Smooth muscle cell of the brain vasculature (primary cell): ENCODE measurements at places on chromosomes 3 and 15.

DNA sequence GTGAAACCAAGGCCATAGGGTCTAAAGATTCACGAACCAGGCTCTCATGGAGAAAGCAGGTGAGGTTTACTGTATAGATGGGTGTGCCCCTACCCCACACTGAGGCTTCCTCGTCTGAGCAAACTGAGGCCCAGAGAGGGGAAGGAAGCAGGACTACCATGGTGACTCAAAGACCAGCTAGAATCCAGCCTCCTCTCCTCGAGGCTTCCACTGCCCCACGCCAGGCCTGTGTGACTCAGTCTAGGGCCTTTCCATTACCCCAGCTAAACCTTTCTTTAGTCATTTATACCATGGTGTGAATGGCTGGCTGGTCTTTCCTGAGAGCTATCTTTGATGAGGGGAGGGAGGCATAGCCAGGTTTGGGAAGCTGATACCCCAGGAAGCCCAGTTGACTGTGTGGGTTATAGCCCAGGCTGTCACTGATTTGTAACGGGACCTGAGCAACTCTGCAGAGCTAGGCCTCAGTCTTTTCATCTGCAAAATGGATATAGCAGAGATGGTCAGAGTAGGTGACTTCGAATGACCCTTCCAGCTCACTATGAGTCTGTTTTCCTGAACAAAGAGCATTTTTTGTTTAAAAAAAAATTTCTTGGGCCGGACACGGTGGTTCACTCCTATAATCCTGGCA is 3.0 kb upstream of the RHO start:
- no peak for DNase-seq

DNA sequence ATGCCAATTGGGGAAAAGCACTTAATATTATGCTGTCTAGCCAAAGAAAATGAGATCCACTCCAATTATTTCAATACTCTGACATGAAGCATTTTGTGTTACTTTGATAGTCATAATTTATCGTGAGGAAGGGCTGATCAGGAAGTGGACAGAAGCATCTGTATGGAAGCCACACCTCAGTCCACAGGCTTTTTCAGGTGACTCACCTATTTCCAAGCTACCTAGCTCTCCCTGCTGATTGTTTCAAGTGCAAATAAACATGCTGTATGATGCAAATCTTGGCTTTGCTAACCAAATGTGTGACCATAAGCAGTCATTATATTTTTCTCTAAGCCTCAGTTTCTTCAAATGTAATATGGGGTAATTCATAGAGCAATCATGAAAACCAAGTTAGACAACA is 30.8 kb upstream of the CPB1 start:
- DNase-seq = no peak

DNA sequence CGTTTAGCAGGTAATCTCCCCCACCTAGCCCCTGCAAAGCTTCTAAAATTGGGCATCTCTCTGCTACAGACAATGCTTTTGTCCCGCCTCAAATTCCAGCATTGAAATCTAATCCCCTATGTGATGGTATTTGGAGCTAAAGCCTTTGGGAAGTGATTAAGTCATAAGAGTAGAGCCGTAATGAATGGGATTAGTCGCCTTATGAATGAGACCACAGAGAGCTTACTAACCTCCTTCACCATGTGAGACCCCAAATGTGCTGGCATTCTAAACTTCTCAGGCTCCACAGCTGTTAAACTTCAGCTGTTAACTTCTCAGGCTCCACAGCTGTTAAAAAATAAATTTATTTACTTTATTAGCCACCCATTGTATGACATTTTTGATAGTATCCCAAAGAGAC is 374.2 kb upstream of the BCHE start:
- no peak for DNase-seq

DNA sequence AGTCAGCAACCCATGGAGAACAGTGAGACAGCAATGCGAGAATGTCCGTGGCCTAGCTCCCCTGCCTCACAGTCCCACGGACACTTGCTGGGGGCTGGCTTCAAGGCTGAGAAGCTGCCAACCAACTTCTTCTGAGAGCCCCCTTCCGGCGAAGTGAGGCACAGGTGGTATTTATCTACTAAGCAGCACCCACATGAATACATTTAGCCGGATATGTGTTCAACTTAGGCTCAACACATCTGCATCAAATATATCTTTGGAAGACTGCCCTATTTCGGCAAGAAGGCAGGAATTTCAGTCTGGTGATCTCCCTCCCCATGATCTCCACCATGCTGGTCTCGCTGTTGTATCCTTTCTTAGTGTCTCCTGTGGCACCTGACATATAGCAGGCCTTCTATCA is 340.9 kb upstream of the NR2E3 start:
- no peak for DNase-seq

DNA sequence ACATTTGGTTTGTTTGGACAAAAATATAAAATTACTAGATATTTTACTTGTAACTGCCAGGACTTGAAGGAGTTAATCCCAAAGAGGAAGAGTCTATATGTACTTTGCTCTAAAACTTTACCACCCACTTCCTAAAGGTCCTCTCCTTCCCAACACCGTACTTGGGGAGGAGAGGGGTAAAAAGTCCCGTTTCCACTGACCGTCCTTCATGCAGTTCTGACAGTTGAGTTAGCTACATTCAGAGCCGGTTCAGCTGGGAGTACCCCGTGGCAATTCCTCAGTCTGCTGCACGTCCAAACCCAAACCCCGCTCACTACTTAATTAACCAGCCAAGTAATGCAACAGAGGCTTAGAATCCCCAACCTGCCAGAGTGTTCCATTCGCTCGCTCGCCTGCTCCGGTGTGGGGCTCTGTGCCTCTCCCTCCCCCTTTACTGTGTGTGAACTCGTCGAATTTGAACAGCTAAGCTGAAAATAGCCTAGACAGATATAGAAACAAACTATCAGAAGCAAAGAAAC is 519.7 kb downstream of the FOXP1 start:
- no peak for DNase-seq

DNA sequence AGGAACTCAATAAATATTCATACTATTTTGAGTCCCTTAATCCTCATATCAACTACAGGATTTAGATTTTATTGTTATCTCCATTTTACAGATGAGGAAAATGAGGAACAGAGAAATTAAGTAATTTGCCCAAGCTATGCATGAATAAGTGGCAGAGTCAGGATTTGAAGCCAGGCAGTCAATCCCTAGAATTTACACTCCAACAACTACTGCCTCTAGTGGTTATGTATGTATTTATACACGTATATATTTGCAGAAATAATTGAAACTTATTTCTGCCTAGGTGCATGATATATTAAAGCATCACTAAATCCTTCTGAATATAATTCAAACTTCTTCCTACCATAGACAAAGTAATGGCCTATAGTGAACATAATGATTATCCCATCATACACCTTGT is 137.4 kb downstream of the SERPINI1 start:
- DNase-seq = no peak

- DNase-seq = no peak
Observed at GRCh38 chr3:169327546-169328356, 335.8 kb downstream of the MECOM start.

DNA sequence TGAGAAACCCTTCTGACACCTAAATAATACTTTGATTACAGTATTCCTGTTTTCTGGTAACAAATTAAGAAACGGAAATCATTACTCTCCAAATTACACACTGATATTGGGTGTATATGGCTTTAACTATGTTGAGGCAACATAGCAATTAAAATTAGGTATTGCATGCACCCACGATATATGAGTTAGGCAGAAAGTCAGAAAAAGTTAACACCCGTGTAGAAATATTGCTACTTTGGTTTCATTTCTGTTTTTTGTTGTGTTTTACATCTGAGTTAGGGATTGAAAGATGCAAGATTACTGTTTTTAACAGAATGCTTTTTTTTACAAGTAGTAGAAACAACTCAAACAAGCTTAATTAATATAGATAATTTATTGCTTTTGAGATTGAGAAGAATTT is 327.8 kb downstream of the GBE1 start:
- no peak for DNase-seq

DNA sequence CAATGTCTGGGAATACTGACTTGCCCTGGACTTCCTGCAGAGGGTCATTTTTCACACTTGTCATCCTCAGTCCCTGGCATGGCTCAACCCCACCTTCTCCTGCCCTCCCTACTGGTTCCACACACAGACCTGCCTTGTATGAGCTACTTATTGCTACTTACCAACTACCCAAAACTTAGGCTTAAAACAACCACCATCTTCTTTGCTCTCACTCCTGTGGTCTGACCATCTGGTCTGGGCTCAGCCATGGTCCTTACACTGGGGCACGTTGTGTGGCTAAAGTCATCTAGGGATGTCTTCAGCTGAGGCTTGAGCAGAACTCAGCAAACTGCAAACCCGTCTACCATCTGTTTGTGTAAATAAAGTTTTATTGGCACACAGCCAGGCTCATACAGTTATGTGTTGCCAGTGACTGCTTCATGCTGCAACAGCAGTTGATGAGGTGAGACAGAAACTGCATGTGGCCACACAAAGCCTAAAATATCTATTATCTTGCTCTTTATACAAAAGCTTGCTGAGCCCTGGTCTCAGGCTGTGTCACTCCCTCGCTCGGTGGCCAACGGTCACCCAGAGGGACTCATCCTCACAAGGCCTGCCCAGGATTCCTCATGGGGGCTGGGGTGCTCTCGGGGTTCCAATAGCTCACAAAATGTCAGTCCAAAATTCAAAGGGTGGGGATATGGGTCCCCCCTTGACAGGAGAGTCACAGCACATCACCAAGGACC is 43.5 kb downstream of the KLF15 start:
- DNase-seq = no peak

DNA sequence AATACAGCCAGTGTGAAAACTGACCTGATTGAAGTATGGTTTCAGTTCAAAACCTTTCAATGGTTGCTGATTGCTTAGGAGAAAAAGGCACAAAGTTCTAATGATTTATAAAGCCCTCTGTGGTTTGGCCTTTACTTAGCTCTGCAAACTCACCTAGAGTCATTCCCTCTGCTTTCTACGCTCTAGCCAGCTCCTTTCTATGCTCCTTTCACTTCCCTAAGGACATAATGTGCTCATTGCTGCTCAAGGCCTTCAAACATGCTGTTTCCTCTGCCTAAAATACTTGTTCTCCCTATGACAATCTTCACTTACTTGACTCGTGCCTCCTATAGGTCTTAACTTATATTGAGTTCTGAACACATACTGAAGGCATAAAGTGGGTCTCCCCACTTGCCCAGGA is 19.0 kb downstream of the RPL39L start:
- DNase-seq = no peak

DNA sequence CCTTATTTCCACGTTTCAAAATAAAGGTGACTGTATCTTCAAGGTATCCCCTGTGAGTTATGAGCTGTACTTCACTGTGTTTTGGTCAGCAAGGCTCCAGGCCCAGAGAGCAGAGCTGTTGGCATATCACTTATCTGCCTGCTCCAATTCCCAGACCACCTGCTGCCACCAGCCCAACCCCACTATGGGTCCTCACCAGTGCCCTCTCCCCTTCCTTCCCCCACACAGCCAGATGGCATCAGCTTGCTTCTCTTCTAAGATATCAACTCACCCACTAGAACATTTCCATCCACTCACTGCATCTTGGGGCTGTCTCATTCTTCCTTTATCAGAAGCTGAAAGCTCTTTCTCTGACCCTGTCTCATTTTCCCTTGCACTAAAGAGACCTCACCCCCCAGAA is 136.9 kb upstream of the EIF1B start:
- no peak for DNase-seq

GRCh38 chr15:40936709-40937666 is 7.8 kb downstream of the DLL4 start:
- no peak for DNase-seq

DNA sequence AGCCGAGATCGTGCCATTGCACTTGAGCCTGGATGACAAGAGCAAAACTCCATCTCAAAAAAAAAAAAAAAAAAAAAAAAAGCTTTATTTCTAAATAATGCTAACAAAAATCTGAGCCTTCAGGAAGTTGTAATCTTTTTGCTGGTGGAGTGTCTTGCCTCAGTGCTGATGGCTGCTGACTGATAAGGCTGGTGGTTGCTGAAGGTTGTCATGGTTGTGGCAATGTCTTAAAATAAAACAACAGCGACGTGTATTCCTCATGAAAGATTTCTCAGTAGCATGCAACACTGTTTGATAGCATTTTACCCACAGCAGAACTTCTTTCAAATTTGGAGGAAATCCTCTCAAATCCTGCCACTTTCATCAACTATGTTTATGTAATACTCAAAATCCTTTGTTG is 77.4 kb upstream of the PTPRG start:
- no peak for DNase-seq

DNA sequence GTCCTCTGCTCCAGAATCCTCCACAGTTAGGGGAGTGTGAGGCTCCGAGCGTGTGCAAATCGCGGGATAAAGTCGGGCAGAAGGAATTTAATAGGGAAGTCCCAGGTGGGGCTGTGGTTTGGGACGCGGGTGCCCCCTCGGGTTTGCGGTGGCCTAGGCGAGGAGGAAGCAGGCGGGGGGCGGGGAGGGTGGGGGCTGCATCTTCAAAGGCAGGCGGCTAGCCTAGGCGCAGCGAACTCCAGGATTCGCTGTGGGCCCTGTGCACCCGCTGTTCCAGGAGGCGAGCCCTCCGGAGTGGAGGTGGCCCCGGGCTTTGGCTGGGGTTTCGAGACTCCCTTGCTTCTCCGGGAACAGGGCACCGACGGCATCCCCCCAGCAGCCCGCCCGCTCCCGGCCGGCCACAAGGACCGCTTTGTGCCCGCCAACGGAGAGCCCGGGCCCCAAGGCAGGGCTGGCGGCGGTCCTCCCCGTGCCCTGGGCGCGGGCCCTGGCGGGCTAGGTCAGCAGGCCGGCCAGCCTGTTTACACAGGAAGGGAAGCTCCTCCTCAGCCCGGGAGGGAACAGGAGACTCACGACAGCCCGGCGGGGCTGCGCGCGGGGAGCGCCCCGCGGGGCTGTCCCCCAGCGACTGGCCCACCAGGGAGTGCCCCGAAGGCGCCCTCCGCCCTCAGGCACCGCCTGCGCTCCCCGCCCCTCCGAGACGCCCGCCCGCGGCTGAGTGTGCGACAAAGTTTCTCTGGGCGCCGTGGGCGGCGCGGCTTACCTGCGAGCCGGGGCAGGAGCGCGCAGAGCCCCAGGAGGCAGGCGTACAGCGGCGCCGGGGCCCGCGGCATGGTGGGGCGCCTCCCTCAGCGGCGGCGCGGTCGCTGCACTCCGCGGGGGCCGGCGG is 753 bp downstream of the ITGB5 start:
- no peak for DNase-seq

GRCh38 chr3:37491343-37491742 is 317.0 kb upstream of the LRRFIP2 start:
- no peak for DNase-seq

DNA sequence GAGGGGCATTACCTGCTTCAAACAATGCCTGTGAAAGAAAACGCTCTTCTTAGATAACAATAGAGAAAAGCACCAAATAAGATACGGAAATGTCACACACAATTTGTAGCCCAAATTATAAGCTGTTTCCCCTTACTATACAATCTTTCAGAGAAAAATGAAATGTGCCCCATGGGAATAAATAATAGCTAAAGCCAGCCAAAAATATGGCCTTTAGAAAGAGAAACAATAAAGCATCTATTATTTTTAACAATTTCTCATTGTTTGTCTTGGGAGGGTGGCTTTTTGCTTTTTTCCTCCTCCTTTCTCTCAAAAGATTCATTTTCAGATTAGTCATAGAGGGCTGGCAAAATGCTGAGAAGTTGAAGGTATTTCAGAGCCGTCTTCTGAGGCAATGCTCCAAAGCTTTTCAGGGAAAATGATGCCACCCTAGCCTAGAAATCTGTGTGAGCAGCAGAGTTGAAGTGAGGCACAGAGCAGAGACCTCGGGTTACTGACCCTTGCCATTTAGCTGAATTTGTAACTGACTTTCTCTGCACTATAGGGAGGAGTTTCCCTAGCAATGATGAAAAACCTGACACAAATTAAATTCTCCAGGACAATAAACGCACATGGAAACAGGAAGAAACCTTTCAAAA is 86.3 kb upstream of the PRICKLE2 start:
- DNase-seq = no peak

GRCh38 chr15:65862682-65863081 is 6.6 kb upstream of the RAB11A start:
- DNase-seq = no peak
